HT1080 (cell line): ENCODE measurements at places on chromosomes 6 and 20.

GRCh38 chr6:148193063-148193680 lies 149.5 kb upstream of the SASH1 start:
- no peak for DNase-seq

GRCh38 chr6:3421791-3422434 lies 34.9 kb downstream of the SLC22A23 start:
- peak; percentile 80 for DNase-seq

- DNase-seq: no peak
Observed at GRCh38 chr6:157769776-157770426, 53.1 kb upstream of the SNX9 start.

DNA sequence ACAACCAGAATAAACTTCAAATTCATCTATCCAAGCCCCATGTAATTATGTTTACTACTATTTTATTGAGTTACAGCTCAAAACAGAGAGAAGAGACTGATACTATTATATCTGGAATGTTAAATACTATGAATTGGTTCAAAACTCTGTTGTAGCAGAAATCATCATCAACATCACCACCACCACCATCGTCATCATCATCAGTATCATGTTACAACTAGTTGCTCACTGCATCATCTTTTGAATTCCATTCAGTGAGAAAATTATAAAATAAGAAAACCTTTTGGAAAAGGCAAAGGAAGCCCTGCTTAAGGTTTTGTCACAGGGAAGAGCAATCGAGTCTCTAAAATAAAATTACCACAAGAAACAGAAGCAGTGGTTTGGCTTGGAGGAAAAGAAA lies 36.2 kb upstream of the THEMIS start:
- DNase-seq: no peak

DNA sequence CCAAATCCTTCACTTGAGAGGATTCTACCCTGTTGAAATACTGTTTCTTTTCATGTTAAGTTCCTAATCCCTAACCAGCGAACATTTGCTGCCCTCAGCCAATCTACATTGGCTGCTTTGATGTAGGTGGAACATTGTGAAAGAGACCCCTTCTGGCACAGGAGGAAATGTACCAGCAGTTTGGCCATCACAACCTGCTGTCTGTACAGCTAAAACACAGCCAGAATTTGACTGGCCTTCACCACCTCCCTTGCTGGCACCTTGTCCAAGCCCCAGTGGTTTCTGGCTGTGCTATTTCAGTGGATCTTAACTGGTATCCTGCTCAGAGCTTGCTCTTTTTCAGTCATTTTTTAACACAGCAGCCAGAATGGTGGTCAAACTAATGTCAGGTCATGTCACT lies 202.1 kb upstream of the EPHA7 start:
- no peak for DNase-seq

DNA sequence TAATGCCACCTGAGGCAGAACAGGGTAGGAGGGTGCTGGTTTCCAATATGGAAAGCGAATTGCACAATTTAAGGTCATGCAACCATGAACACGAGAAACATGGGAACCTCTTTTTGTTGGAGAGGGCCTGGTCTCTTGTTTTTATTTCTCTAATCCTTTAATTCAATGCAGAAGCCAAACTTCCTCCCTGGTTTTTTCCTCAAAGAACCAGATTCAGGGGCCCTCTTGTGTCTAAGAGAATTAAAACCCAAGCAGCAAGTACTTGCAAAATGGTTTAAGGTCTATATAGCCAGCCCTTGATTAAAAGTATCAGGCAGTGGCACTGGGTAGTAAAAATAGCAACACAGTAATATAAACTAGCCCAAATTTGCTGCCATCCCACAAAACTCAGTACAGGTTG lies 19.5 kb downstream of the GSTA4 start:
- no peak for DNase-seq

GRCh38 chr6:122048570-122048969 lies 350.9 kb upstream of the HSF2 start:
- no peak for DNase-seq

DNA sequence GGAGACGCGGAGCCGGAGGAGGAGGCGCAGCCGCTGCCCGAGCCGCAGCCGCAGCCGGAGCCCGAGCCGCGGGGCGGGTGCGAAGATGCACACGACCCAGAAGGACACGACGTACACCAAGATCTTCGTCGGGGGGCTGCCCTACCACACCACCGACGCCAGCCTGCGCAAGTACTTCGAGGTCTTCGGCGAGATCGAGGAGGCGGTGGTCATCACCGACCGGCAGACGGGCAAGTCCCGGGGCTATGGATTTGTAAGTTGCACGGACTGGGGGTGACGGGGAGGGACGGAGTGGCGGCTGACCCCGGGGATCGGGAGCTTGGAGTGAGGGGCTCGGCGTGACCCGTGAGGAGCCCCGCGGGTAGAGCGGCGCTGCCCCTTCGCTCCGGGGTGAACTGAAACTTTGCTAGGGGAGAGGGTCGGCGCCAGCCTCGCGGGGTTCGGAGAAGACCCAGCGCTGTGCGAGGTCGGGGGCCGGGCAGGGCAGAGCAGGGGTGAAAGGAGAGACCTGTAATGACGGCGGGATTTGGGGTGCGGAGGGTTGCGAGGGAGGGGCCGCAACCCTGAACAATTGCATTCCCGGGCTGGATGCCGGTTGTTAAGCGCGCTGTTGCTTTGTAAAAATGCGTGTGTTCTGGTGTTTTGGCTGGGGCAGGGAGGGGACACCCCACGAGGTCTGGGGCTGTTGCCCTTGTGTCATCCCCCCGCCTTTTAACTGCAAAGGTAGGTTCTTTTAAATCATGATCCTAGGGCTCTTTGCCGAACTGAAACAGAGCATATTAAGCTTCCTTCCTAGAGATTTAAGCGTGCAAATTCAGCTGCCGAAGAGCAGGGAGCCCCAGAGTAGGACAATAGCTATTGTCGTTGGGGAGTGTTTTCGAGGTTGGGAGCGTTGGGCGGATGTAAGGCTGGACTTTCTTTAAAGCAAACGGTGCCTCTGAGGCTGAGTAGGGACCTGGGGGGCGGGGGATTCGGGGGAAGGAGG lies 628 bp downstream of the RBM24 start:
- DNase-seq: no peak

DNA sequence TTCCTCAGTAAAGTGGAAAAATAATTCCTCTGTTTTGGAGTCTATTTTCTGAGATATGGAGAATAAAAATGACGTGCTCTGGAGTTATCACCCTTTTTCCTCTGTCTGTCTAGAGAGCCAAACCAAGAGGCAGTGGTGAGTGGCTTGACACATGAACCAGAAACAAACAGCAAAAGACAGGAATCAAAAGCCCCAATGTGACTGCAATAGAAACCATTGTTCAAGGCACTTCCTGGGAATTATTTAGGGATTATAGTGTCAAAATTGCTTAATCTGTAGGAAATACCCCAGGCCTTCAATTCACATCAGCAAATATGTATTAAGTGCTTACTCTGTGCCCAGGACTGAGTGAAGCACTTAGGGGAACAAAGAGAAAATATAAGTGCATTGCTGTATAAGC lies 560.4 kb upstream of the JAG1 start:
- no peak for DNase-seq

GRCh38 chr6:122495612-122496011 lies 24.0 kb upstream of the SERINC1 start:
- no peak for DNase-seq

GRCh38 chr6:82144007-82144851 lies 103.3 kb downstream of the IBTK start:
- peak; percentile 96 for DNase-seq

GRCh38 chr6:47634210-47635047 lies 64.0 kb upstream of the ADGRF4 start:
- no peak for DNase-seq

DNA sequence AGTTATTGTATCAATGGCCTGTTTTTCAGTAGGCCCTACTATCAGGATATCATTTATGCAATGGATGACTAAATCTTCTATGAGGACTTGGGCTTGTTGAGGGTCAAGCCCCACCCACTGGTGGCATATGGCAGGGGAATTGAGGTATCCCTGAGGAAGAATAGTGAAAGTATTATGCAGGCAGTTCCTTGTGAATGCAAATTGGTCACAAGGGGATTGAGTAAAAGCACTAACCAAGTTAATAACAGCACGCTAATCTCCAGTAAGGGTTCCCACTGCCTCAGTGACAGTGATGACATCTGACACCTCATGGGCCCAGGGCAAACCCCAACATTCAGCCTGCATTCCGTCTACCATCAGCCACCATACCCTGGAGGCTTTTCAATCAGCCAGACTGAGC lies 14.9 kb downstream of the BPIFA1 start:
- no peak for DNase-seq

- DNase-seq: no peak
Observed at GRCh38 chr20:58296051-58296837, 13.3 kb upstream of the RAB22A start.

DNA sequence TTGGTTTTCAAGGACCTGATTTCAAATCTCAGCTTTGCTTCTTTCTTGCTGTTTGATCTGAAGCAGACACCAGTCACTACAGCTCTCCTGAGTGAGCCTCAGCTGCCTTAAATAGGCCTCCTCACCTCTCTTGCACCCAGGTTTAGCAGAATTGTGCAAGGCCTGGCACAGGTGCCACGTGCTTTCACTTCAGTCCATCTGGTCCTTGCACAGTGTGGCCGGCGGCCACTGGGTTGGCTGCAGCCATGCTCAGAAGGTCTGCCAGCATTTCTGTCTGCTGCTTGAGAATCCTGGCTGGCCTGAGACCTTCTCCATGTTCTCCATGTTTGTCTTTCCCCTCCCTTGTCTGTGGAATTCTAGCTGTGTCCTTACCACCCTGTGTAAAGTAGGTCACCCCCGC lies 14.5 kb upstream of the DAAM2 start:
- no peak for DNase-seq

- DNase-seq: peak; percentile 37
Observed at GRCh38 chr20:62583424-62583920, 58.8 kb upstream of the SLCO4A1 start.

DNA sequence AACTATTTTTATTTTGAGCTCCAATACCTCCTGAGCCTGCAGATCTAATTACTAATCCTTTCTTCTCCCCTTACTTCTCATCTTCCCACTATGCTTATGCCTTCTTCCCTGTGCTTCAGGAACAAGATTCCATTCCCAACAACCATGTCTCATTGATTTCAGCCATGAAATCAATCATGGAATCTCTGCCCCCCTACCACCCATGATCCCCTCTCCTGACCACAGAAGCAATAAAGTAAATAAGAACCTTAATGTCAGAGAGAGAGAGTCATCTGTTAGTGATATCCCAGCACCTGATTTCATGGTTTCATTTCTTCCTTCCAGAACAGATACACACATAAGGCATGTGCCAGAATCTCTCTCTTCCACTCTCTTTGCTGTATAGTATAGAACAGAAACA lies 339.7 kb upstream of the KCNQ5 start:
- DNase-seq: no peak

- DNase-seq: no peak
Observed at GRCh38 chr6:117974914-117975627, 68.0 kb downstream of the SLC35F1 start.

GRCh38 chr20:4451487-4452081 lies 270.1 kb upstream of the PRND start:
- no peak for DNase-seq

DNA sequence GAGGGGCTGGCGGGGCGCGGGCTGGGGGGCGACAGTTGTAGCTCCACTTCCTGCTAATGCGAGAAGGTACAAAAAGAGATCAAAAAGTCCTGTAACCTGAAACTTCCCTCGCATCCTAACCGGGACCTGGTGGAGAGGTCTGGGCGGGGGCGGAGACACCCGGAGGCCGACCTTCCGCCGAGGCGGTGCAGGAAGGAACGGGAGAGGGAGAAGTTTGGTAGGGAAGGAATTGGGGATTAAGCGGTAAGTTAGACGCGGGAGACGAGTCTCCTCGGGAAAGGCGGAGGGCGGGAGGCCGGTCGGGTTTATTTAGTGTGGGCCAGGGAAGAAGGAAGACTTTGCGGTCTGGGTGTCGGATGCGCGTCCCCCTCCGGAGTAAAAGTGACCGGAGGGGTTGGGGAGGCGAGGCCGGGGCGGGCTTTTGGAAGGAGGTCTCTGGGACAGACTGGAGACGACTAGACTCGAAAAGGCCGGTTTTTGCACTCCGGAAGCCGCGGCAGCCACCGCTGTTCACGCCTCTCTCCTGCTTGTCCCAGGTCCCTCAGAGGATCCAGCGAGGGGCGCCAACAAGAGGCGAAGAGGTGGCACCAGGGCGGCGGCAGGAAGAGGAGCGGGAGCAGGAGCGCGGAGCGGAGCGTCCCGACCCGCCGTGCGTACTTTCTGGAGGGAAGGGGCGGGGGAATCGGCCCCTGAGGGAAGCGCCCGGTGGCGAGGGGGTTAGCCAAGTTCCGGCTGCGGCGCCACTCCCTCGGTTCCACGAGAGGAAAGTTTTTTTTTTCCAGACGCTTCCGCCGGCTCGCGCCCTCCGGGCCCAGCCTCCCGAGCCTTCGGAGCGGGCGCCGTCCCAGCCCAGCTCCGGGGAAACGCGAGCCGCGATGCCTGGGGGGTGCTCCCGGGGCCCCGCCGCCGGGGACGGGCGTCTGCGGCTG lies 734 bp downstream of the TPBG start:
- peak; percentile 66 for DNase-seq

GRCh38 chr20:51029963-51030920 lies 7.3 kb upstream of the KCNG1 start:
- DNase-seq: no peak

GRCh38 chr6:17280138-17280537 lies 1.0 kb upstream of the RBM24 start:
- no peak for DNase-seq

DNA sequence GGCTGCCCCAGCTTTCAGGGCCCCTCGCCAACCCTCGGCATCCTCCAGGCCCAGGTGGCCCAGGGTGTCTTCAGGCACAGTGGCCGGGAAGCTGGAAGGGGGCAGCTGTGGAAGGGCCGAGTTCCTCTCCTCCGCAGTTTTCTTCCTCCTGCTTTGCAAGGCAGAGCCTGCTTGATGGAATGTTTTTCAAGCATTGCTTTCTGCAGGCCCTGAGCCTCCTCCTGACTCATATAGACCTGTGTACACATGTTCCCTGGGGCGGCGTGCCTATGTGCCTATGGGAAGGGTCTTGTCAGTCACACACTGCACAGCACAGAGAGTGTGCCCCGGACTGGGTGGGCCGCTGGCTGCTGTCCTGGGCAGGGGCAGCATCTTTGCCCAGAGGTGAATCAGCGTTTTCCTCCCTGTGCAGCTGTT lies 107.5 kb downstream of the ERMARD start:
- no peak for DNase-seq

DNA sequence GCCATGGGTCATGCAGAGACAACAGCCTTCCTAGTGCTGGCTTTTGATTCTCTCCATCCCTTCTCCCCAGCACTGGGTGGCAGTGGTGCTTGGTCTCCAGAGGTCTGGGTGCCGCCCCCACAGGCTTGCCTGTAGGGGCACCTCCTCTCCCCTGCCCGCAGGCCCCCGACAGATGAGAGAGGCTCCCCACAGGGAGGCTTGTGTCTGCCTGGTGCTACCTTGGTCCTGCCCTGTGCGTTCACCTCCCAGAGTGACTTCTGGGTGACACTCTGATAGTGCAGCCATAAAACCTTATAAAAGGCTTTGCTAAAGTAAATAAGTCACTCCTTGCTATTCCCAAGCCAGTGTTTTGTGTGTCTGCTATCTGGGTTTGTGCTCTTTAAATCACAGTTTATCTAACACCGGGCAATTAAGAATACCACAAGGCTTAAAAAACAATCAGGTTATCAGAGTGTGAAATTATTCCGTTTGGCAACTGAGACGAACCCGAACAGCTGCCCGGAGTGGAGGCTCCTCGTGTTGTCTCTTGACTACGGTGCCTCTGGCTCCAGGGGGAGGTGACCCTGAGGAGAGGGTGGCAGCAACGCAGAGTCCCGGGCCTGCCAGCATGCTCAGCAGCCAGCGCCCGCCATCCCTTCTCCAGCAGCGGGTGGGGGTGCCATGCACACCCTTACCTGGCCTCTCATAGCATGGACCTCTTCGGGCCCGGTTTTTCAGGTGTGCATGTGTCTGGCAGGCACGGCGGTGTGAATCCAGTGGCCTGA lies 5.4 kb upstream of the C20orf204 start:
- DNase-seq: no peak
